ENCODE measurements at places on chromosomes 5 and 9.

DNA sequence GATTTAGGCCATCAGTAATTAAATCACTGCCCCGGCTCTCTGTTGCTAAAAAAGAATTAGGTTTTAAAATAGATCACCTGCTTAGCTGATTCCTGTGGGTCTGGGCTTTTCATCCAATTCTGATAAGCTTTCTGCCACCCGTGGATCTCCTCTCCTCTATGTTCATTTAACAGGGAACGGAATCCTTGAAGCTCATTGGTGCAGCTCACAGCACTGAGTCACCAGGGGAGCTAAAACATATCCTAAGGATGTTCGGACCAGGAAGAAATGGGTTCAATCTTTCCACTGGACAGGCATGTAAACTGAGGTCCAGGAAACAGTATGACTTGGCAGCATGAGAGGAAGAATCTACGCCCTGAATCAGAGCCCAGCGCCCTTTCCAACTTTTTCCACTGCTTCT lies 267.1 kb upstream of the GRIA1 start:
- DNase-seq = no peak

DNA sequence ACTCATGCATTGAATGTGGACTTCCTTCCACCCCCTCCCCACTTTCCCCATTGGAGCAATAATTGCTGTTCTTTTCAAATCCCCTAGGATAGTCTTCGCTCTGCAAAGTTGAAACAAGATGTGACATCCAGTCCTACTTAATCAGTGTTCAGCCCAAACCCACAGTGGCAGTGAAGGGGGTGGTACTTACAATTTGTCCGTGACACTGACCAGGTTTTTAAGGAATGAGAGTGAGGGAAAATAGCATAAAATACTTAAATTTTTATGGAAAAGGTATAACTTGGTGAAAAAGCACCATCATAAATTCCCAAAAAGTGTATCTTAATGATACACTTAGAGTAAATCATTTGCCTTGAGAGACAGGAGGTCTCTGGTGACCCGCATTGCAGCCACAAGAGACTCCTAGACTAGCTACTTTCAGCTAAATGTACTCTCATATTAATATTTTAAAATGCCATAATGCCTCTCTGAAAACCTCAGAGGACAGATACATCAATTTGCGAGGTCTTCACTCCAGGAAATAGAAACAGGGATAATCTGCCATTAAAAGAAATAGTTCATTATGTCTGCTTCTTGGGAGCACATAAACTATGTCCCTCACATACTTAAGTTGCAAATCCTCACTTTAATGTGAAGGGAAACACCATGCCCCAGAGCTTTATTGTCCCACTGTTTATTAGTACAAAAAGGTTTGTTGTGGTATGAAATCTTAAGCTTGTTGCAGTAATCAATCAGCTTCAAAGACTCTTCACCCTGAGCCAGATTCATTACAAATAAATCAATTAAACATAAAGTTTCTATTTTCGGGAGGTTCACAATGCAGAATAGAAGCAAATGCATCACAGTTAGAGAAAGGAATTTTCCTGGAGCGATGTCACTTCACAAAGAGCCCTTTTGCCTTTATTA lies 343.6 kb upstream of the ISL1 start:
- no peak for DNase-seq

GRCh38 chr9:133689151-133689763 lies 48.9 kb downstream of the SARDH start:
- DNase-seq = no peak

GRCh38 chr5:82331557-82331956 lies 53.4 kb upstream of the RPS23 start:
- DNase-seq = no peak

GRCh38 chr9:87857141-87857947 lies 25.3 kb upstream of the SPATA31E1 start:
- no peak for DNase-seq

DNA sequence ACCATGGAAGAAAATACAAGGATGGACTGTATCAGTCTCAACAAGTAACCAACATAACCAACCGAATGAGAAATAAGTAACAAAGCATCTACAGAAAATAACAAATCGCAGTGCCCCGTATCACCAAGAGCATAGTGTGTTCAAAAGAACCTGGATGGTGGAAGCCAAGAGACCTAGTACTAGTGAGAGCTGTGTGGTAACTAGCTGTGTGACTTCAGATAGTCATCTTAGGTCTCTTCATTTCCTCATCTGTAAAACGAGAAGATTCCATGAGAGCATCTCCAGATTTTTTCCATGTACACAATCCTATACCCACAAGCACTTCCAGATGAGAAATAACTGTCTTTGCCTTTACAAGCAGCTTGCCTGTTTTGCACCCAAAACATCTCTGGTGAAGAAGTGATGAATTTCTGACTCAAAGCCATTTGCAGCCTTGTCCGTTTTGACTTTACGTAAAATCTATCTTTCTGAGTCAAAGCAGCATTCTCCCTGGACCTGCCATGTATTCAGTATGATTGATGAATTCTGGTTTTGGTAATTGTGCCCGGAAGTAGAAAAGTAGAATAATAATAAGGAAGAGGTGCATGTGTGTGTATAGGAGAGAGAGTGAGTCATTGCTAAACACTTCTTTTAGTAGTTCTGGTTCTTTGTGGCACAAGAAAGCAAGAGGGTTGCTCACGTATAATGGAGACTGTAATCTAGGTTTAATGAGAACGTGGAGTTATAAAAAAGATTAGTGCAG lies 41.0 kb downstream of the AOPEP start:
- no peak for DNase-seq

DNA sequence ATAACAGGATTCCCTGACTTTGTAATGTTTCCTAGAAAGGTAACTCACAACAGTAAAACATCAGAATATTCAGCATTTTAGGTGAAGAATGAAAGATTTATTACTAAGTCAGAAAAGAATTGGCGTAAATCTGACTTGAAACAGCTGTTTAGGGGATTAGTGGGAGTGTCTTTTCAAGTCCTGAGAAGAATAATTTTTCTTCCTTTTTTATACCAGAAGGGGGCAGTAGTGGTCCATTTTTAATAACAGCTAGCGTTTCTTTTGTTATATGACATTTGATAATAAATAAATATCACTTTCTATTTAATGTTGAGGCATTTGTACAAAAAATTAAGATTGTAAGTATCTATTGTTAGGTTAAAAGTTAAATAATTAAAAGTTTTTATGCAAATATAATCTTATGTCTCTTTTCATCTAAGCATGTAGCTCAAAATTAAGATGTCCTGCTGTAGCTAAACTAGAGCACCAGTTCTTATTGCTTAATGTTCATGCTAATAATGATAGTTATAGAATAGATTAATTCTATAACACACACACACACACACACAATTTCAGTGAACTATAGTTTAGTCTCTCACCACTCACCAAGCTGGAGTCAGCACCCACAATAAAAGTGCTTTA lies 258.7 kb upstream of the ARRDC3 start:
- peak; percentile 28 for DNase-seq

DNA sequence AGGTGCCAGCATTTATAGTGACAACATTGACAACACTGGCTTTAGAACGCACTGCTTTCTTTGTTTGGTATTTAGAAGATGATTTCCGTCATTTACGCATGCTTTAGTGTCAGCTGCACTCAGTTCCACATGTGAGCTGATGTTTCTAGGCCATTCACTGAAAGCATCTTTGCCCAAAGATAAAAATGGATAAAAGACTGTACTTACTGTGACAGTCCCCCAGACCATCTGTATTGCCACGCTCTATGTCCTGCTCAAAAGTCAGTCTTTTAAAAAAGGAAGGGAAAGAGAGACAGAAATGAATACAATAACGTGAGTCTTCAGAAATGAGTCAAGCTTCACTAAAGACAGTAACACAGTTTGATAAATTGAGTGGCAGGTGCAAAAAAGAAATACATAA lies 99.3 kb downstream of the SEMA6A start:
- no peak for DNase-seq

DNA sequence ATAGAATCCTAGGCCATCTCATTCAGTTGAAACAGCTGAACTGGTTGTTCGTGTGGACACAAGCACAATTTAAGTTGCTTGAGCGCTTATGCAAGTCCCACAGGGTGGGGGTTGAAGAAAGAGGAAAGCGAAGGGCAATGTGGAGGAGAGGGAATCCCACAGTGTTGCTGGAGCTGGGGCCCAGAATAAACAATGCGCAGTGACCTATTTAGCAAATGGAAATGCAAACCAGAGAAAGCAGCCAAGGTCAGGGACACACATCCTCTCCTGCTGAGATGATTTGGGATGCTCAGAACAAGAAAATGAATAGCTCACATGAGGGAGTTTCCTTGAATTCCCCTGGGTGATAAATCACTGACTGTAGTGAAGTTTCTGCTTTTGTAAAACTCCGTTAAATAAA lies 838.3 kb downstream of the TLE4 start:
- DNase-seq = peak; percentile 43
